ENCODE measurements at places on chromosomes 7 and 10.

DNA sequence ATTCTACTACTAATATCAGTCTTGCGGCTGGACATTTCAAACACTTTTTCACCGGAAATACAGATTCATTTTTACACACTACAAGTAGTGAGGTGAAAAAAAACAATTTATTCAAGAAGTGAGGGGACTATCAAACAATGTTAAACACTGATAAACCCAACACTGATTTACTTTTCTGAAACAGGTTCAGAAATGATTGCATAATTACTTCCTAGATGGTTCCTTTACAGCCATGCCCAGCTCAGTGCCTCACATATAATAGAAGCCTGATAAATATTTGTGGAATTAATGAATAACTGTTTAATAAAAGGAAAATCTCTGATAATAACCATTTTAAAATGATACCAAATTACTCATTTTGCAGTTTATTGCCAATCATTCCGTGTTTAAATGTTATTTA is 34.6 kb downstream of the FRA10AC1 start:
- no peak for DNase-seq

DNA sequence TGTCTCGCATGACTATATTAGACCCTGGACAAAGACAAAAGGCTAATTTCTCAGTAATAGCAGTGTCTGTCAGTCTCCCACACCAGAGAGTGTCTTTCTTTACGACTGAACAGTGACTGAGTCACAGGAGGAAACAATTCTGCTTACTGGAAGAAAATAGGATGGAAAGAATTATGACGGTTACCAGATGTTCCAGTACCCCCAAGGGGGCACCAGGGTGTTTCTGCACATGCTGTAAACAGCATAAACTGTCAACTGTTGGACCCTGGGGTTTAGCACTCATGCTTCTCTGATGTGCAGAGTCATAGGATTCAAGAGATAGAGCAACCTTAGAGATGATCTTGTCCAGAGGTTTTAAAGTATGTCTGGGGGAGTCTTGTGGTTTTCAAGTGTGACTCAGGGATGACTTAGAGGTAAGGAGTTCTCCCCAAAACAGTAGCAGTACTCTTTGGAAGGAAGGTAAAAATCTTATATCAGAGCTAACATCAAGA is 291.7 kb downstream of the THSD7A start:
- peak; percentile 66 for DNase-seq

DNA sequence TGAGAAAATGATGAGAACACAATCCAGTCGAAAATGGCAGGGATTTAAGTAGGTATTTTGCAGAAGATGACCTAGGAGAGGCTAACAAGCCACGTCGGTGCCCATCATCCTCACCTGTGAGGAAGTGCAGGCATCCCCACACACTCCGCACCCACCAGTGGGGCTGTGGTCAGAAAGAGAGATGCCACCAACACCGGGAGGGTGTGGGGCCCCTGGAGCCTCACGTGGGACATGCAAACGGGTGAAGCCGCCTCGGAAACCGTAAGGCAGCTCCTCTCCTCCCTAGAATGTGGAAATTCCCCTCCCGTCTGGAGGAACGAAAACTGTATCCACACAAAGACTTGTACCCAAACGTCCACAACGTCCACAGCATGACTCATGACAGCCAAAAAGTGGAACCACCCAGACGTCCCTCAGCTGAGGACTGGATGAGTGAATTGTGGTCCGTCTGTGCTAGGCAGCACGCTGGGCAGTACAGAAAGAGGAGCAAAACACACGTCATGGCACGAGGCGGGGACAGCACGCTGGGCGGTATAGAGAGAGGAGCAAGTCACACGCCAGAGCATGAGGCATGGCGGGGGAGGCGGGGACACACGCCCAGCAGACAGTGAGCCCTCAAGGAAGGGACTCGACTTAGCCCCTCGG is 246.0 kb downstream of the ELFN1 start:
- DNase-seq, result no peak

- DNase-seq, result no peak
Observed at GRCh38 chr10:122379537-122379936, 5.0 kb downstream of the PLEKHA1 start.

- DNase-seq, result no peak
Observed at GRCh38 chr7:55381696-55382095, 16.6 kb downstream of the LANCL2 start.

DNA sequence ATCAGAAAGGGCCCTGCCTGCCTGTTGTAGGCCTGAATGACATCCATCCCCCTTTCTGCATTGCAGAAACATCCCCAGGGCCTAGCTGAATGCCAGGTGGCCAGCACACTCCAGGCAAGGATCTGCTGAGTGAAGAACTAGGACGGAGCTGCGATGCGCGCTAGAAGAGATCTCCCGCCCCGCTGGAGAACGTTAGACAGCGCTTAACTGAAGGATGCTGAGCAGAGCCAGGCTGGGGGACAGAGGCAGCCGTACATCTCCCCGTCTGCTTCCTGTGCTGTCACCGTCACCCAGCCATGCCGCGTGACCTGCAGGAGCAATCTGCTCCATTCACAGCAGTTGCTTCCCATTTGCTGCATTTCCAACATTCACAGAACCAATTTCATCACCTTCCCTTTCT is 73.3 kb downstream of the FAM53B start:
- no peak for DNase-seq

DNA sequence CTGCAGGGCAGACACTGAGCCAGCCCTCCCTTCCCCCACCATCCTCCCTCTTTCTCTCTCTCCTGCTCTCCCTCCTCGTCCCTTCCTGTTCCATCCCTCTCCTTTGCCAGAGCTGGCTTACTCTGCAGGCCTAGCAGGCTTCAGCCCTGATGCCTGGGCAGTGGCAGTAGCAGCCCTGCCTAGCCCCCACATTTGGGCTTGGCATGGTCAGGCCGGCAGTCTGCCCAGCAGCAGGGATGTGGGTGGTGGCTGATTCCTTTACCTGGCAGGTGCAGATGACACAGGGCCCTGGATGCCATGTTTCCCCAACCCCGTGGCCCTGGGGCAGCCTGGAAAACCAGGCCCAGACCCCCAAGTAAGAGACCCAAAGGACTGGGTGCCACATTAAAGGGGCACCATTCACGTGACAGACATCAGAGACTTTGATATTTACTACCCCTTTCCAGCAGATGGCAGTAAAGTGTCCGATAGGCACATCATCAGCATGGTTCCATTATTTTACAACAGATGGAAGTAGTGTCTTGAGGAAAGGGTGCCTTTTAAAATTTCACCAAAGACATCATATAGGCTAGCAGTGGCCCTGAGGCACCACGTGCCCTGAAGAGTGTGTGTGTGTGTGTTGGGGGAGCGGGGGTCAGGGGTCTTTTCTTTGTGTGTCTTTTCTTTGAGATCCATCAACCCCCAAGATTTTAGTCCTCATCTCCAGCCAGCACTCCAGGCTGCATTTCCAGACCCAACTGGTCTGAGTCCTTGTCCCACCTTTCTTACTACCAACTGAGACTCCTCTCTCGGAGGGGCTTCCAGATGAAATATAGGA is 5.9 kb downstream of the KCP start:
- peak; percentile 75 for DNase-seq

- peak; percentile 61 for DNase-seq
Observed at GRCh38 chr10:86876748-86877147, 80.7 kb downstream of the MMRN2 start.

DNA sequence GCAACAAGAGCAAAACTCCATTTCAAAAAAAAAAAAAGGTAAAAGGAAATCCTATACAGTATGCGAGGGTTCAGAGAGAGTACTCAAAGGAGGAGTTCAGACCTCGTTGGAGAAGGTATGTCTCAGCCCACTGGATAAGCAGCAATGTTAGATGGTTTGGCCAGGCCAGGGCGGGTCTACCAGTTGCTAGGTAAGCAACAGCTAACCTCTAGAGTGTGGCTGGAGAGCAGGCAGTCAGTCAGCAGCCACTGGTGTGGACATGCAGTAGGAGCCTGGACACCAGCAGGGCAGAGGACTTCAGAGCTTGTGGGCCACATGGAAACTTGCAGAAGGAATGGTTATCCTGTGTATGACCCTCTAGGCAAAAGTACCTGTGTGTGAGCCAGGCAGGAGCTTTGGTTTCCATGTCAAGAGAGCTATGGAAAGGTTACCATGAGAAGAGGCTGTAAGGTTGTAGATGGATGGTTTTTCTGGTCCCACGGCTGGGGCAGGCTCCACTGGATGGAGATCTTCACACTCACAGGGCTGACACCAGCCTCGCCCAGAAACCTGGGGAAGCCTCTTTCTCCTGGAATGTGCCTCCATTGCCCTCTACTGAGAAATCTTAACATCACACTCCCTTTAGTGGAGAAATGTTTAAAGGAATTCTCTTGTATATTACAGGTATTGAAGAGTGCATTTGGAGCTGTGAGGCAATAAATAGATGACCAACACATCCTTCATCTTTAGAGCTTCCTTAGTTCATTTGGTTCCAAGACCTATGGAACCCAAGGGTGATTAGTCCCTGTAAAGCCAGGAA is 63.6 kb downstream of the CCDC186 start:
- DNase-seq, result no peak

- DNase-seq, result peak; percentile 88
Observed at GRCh38 chr10:62038609-62039190, 137.2 kb downstream of the ARID5B start.

- DNase-seq, result peak; percentile 85
Observed at GRCh38 chr7:5177060-5177459, 13.0 kb upstream of the WIPI2 start.

- DNase-seq, result peak; percentile 3
Observed at GRCh38 chr10:51468424-51468823, 231.0 kb downstream of the CSTF2T start.

Measured in foreskin fibroblast (primary cell).